Femur (tissue), 1 donor: ENCODE measurements at places on chromosomes 16 and 17.

GRCh38 chr17:37839196-37839978 is 84.8 kb upstream of the TBC1D3K start:
- DNase-seq = no peak

- no peak for DNase-seq
These were observed 21.9 kb downstream of the GSG1L start for GRCh38 chr16:28041615-28042014.

DNA sequence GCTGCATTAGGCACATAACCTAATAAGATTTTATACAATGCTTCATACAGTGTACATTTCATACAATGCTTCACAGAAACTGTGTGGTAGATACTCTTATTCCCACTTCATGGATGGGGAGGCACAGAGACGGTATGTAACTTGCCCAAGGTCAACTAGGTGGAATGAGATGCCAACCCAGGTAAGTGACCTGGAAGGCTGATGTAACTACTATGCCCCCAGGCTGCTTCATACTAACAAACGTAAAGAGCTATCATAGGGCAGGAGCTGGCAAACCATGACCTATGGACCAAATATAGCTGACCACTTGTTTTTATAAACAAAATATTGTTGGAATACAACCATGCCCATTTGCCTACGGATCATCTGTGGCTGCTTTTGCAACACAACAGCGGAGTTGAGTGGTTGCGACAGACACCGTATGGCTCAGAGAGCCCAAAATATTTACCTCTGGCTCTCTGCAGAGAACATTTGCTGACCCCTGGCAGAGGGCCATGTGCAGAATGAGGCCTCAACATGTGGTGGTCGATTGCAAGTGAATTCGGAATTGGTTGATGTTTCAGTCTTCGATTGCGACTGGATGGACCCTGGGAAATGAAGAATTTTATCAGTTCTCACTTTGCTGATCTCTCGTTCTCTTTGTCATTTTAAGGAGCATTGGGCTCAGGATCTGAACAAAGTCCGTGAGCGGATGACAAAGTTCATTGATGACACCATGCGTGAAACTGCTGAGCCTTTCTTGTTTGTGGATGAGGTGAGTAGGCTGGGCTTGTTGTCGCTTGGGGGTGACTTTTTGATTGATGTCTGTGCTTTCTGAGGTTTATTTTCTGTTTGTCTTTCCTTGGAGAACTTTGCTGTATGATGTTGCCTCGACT is 109.7 kb downstream of the PLCG2 start:
- DNase-seq = no peak

- DNase-seq = no peak
These were observed 16.2 kb upstream of the HNF1B start for GRCh38 chr17:37761059-37761458.

DNA sequence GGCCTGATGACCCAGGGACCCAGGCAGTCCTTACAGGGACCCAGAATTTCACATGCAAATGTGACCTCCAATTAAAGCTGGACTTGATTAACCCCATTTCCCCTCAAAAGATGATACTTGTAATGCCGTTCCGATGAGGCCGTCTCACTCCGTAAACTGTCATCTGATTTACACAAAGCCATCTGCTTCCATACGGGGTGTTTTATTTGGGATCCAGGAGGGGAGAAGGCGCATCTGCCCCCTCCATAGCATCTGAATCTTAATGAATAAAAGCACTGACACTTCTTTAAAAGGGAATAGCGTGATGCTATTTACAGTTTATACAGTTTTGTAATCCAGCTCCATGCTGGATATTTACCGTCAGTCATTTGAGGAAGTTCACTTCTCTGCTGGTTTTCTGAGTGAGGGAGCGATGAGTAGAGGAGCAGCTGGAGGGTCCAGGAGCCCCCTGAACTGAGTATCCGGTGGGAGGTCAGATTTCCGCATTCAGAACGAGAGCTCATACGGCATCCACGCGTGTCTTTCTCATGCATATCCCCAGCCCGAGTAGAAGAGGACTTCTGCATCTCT is 452.7 kb downstream of the WWOX start:
- no peak for DNase-seq
